ENCODE measurements at places on chromosomes 2 and 18. TPM values are rescaled to one million over a fixed set of nuclear protein-coding genes. Genes with fewer than 3 reads are reported as not detected.

GRCh38 chr2:40199771-40200170 lies 252.1 kb downstream of the SLC8A1 start:
- no peak for DNase-seq

DNA sequence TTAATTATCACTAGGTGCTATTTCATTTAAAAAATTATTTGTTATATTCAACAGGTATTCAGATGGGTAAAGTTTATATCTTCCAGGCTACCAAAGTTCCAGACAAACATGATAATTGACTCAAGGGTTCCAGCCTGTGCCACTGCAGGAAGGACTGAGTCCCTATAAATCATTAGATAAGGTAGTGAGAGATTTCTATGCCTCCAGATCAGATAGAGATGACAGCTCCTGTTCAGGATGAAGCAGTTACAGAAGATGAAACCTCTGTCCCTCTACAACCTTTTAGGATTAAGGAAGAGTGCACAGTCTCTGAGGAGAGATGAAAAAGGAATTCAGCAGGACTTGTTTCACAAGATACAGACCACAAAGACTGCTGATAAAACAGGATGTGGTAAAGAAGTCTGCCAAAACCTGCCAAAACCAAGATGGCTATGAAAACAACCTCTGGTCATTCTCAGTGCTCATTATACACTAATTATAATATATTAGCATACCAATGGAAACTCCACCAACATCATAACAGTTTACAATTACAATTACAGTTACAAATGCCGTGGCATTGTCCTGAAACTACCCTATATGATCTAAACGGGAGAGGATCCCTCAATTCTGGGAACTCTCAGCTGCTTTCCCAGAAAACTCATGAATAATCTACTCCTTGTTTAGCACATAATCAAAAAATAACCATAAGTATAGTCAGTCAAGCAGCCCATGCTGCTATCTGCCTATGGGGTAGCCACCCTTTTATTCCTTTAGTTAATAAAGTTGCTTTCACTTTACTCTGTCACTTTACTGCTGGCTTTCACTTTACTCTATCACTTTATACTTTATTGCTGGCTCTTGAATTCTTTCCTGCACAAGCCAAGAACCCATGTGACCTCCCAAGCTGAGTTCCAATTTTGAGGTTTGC lies 288.5 kb downstream of the PDE11A start:
- peak; percentile 8 for DNase-seq

- no peak for DNase-seq
Observed at GRCh38 chr2:103880081-103880834, 973.7 kb upstream of the POU3F3 start.

DNA sequence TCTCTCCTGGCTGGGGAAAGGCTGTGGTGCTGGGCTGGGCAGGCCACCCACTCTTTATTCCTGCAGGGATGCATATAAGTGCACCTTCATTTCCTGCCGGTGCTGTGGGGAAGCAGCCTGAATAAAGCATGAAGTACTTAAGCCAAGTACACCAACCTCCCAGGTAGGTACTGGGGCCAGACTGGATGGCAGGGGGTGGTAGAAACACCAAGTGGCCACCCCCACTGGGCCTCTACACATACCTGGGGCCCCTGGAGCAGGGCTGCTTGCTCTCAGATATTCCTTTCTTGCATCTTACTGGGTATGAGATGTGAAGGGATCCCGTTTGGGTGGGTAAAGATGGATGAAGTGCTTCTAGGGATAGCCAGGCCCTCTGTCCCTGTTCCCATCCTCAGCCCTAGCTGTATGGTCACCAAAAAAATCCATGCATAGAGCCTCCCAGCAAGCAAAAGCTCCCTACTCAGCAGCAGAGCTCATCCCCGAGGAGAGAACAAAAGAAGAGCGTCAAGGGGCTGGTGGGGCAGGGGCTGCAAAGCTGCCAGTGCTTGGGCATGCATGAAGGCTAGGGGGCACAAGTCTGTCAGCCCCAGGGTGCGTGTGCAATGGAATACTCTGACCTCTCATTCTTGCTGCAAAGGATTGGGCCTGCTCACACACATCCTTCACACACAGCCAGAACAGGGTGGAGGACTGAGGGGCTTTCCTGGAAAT lies 22.0 kb downstream of the CCT7 start:
- DNase-seq: no peak

GRCh38 chr2:101208830-101209229 lies 43.9 kb upstream of the CNOT11 start:
- no peak for DNase-seq

- DNase-seq: no peak
Observed at GRCh38 chr2:73368781-73369180, 16.9 kb upstream of the ALMS1 start.

DNA sequence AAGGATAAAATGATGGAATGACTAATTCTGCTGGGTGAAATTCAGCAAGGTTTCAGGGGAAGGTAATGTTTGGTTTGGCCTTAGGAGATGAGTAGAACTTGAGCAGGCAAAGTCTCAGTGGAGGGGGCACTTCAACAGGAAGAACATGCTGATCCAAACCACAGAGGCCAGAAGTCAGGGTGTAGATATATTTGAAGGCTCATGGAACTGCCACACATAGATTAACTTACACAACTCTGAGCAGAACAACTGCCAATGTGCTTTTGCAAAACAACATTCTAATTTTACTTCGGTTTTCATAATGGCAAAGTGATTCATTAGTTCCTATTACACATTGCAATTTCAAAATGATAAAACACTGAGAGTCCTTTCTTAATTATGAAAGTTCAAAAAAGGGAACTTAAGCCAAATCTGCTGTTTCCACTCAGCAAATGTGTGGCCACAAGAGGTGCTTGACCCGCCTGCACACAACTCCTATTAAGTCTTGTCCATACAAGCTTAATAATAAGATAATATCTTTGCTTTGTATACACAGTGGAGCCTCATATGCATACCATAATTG lies 284.8 kb downstream of the MREG start:
- peak; percentile 35 for DNase-seq

GRCh38 chr18:37628470-37629220 lies 63.0 kb upstream of the CELF4 start:
- DNase-seq: no peak

The ACMSD gene
- polyA plus RNA-seq: not detected

GRCh38 chr18:22681908-22682307 lies 251.2 kb upstream of the RBBP8 start:
- DNase-seq: no peak

DNA sequence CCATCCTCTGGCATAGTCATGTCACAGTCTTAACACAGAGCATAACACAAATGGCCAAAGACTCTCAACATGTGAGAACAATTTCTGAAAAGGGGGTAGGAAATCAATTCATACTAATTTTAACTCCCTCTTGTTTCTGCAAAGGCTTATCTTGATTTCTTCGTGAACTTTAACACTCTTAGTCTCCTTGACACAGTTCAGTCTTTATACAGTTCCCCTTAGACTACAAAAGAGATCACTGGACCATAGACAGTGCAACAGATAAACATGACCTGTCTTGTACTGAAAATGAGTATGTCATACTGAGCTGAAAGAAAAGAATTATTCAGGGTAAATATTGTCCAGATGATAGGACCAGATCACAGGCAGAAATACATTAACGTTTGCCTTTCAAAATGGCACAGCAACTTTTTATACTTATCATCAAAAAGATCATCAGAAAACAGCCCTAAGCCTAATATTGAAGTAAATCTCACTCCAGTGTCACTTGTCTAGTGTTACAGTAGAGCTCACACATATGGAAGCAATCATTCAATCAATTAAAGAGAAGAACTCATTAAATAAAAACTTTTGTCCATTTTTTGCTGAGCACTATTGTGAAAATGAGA lies 56.4 kb upstream of the VRK2 start:
- peak; percentile 30 for DNase-seq

The PLGLB2 gene
- polyA plus RNA-seq: not detected

DNA sequence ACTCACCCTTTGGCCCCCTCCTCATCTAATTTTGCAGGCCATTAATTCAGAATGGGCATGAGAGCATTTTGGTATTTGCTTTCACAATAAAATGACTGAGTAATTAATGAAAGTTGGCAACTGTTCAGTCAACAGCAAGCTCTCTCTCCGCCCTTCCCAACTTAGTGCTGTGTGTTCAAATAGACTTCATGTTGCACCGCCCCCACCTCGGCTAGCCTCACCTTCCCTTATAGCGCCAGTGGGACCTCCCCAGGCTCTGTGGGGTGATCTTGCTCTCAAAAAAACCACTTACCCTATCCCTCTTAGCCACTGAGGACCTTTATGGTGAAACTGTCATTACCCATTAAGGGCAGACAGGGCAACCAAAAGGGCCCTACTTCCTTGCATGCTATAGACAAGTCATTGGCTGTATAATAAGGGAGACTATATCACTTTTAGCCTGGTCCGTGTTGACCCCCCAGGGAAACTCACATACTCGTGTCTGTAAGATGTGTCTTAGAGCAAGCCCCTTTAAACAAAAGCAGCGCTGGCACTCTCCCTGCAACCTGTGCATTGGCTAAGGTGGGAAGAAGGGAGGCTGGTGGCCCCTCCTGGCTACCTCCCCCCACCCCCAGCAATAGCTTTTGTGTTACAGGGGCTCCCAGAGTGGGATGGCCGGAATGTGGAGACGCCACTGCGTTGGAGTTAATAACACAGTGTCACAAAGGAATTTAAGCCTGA lies 15.2 kb downstream of the EN1 start:
- no peak for DNase-seq

The CAPN14 gene
- 0.36 TPM for polyA plus RNA-seq

GRCh38 chr2:60303680-60304079 lies 249.8 kb downstream of the BCL11A start:
- no peak for DNase-seq

- no peak for DNase-seq
Observed at GRCh38 chr2:190504912-190505311, 29.6 kb downstream of the NEMP2 start.

DNA sequence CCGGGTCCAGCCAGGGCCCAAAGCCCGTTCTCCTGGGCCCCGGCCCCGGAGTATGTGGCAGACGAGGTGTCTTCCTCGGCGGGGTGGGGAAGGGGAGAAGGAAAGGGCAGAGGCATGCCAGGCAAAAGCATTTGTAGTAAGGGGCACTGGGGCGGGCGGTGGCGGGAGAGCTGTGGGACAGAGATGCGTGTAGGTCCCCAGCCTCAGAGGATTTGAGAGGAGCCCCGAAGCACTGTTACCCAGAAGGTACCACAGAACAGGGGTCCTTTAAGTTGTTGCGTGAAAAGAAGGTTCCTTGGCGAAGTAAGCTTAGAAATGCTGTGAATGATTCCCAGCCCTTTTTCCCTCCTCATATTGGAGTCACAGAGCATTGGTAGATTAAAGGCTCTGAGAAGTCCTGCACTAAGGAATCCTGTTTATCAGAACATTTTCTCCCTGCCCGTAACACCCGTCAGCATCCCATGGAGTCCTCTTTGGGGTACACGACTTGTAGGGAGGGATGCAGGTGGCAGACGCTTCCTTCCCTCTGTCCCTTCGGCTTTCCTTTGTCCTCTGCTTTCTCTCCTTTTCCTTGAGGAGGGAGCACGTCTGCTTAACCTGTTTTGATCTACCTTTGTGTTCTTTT lies 12.5 kb downstream of the GAREM2 start:
- no peak for DNase-seq

- no peak for DNase-seq
Observed at GRCh38 chr2:129502781-129503180, 476.7 kb upstream of the RAB6C start.

- DNase-seq: no peak
Observed at GRCh38 chr2:119082821-119083400, 75.6 kb downstream of the C1QL2 start.

- no peak for DNase-seq
Observed at GRCh38 chr2:206936843-206937230, 2.5 kb upstream of the CPO start.

- DNase-seq: no peak
Observed at GRCh38 chr2:44560941-44561340, 199.2 kb downstream of the CAMKMT start.

The CASP10 gene
- polyA plus RNA-seq: 7.2 TPM

The SELENOI gene
- polyA plus RNA-seq: 13.3 TPM

The EGR4 gene
- not detected for polyA plus RNA-seq

The VIT gene
- not detected for polyA plus RNA-seq

GRCh38 chr18:39302481-39302880 lies 1736.9 kb upstream of the CELF4 start:
- no peak for DNase-seq

DNA sequence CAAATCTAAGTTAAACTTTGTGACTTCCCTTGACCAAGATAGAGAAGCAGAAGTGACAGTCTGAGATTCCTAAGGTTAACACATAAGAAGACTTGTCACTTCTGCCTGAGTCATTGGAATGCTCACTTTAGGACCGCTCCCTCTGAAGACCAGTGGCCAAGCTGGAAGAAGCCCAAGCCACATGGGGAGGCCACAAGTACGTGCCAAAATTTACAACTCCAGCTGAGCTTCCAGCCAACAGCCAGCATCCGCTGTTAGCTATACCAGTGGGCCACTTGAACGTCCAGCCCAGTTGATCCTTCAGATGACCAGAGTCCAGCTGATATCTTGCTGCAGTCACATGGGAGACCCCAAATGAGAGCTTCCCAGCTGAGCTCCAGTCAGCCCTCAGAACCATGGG lies 18.1 kb upstream of the ANTXR1 start:
- DNase-seq: no peak

GRCh38 chr2:138381373-138381772 lies 120.2 kb upstream of the SPOPL start:
- DNase-seq: no peak

The SCN7A gene
- not detected for polyA plus RNA-seq

GRCh38 chr2:65991381-65992197 lies 443.3 kb upstream of the MEIS1 start:
- DNase-seq: no peak

GRCh38 chr2:226098861-226099745 lies 699.6 kb downstream of the NYAP2 start:
- DNase-seq: no peak

The MYL12A gene
- 1,128 TPM for polyA plus RNA-seq

DNA sequence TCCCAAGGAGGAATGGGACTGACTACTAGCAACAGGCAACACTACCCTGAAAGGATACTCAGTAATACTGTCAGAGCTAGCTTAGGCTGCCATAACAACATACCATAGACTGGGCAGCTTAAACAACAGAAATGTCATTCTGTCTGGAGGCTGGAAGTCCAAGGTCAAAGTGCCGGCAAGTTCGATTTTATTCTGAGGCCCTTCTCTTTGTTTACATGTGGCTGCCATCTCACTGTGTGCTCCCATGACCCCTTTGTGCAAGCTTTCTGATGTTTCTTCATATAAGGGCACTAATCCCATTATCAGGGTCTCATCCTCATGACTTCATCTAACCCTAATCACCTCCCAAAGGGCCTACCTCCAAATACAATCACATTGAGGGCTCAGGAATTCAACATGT lies 30.7 kb upstream of the SCG2 start:
- DNase-seq: no peak

DNA sequence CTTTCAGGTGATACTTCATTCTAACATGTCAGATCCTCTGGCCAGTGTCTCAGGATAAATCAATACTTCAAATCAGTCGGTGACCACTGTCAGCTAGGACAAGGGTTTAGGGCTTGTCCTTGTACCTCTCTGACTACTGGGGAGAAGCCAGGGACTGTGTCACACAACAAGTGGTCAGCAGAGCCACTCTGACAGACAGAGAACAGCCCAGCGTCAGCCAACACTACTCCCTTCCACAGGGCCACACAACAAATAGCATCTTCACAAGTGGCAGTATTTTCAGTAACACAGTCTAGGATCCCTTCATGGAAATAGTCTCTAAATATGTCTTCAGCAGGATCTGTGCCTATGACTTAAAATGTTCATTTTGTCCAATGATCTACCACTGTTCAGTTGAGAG lies 14.2 kb downstream of the FLACC1 start:
- DNase-seq: no peak

All from GM12878 (cell line).